ENCODE measurements at places on chromosomes 5 and 9.
A peak's percentile ranks its signal among the peaks of the same experiment; 100 is the strongest.

- no peak overlapping the region for H3K4me3 ChIP-seq
- DNase-seq, result no peak
- H3K4me1 ChIP-seq, result peaks cover 20% of the 10 kb centered on the region
- no peaks in the 10 kb centered on the region for H3K27me3 ChIP-seq
- no peak overlapping the region for H3K27ac ChIP-seq
Observed at GRCh38 chr5:112554101-112554977, 135.3 kb upstream of the EPB41L4A start.

DNA sequence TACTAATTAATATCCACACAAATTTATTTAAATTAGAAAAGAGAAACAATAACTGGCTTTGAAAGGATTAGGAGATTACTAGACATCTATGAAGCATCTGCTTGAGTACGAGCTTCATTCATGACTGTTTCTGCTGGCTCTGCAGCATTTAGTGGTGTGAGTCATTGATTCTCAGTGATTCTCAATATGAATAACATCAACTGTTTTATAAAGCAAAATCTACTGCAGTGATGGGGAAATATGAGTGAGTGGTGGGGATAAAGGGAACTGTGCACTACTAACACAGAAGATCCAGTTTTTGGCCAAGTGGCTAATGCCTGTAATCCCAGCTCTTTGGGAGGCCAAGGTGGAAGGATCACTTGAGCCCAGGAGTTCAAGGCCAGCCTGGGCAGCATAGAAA lies 8.4 kb downstream of the FNBP1 start:
- no peak for DNase-seq
- H3K27me3 ChIP-seq, result no peaks in the 10 kb centered on the region
- peaks cover 54% of the 10 kb centered on the region for H3K36me3 ChIP-seq
- peak overlapping the region; percentile 95 for H3K27ac ChIP-seq
- H3K4me1 ChIP-seq, result peaks cover 97% of the 10 kb centered on the region
- H3K4me3 ChIP-seq, result peak overlapping the region; percentile 54

- H3K27me3 ChIP-seq, result peaks cover 32% of the 10 kb centered on the region
- DNase-seq, result no peak
- peaks cover 14% of the 10 kb centered on the region for H3K4me1 ChIP-seq
- H3K4me3 ChIP-seq, result peak overlapping the region; percentile 84
Observed at GRCh38 chr9:122463828-122464632, 13.7 kb downstream of the OR1J1 start.

- peaks cover 4% of the 10 kb centered on the region for H3K4me1 ChIP-seq
- no peak overlapping the region for H3K4me3 ChIP-seq
- no peak overlapping the region for H3K27ac ChIP-seq
- no peak for DNase-seq
- no peaks in the 10 kb centered on the region for H3K27me3 ChIP-seq
- peaks cover 12% of the 10 kb centered on the region for H3K36me3 ChIP-seq
Observed at GRCh38 chr9:112084907-112085306, 90.2 kb downstream of the SUSD1 start.

DNA sequence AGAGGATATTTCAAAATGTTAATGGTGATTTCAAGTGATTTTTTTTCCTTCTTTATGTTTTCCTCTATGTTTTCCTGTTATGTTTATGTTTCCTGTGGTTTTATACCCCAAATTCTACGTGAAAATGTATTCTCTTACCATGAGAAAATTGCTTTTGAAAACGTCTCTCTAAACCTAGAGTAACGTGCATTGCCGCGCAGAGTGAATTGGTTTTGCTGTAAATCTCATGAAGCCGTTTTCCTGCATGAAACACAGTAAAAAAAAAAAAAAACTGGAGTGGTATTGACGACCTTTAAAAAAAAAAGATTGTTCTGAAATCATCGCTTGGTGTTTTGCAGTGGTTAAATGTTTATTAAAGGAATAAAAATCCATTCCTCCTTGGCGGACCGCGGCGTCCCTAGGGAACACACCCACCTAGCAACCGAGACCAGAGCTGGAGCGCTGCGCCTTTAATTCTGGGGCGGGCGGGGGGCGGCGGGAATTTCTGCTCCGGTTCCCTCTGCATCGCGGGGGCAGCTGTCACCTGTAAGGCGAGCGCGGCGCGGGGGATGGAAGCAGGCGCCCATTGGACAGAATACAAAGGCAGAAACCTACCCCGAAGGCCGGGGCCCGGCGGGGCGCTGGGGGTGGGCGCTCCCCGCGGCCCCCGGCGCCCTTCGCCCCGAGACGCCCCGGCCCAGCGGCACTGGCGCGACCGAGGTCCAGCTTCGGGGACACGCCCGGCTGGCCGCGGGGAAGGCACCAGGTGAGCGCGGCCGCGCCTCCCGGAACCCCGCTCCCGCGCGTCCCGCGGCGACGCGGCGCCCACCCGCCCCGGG lies at the start of gene SOWAHA:
TSS of gene SOWAHA (plus strand) at position 522 of the 818 bp plus-strand sequence. CDS start 320 bp downstream, outside the sequence.
- no peak within 1 kb of the TSS for H3K27ac ChIP-seq
- peak within 1 kb of the TSS; percentile 74 for H3K4me3 ChIP-seq
- peaks cover 10% of the 10 kb centered on the region for H3K4me1 ChIP-seq
- no peak for DNase-seq
- peaks cover 35% of the 10 kb centered on the region for H3K27me3 ChIP-seq

DNA sequence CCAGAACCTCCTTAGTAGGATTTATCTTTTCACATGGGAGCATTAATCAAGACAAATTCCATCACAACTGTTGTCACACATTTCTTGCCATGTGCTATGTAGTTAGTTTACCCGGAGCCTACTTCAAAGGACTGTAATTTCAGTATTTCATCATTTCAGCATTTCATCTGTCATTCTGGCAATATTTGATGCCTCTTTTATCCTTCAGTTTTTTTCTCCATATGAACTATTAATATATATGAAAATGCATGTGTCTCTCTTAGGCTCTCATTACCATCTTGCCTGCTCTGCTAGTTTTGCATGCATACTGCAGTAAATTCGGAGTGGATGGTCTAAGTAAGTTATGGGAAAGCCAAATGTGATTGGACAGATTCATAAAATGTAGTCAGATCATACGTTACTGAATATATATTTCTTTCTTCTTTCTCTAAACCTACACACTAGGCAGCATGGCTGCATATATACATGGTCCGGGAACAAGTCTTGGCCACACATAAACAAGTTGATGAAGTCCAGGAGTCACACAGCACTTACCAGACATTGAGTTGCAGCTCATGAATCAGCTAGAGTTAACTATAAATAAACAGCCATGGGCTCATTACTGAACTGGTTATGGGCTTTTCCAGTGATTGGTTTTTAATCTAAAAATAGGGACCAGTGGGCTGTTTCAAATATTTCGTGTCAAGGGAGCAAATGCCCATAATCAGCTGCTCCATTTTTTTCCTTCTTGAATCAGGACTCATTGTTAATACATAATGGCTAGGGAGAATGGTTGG lies 46.6 kb downstream of the SPATA31D1 start:
- H3K4me3 ChIP-seq, result no peak overlapping the region
- H3K27ac ChIP-seq, result no peak overlapping the region
- H3K4me1 ChIP-seq, result no peaks in the 10 kb centered on the region
- no peak for DNase-seq

- H3K27ac ChIP-seq, result no peak overlapping the region
- H3K4me1 ChIP-seq, result no peaks in the 10 kb centered on the region
- H3K4me3 ChIP-seq, result no peak overlapping the region
- no peak for DNase-seq
Observed at GRCh38 chr5:180848878-180849277, 12.2 kb downstream of the ZFP62 start.

GRCh38 chr5:65100911-65101631 lies 332.3 kb downstream of the CWC27 start:
- no peaks in the 10 kb centered on the region for H3K36me3 ChIP-seq
- no peak for DNase-seq
- H3K4me3 ChIP-seq, result peak overlapping the region; percentile 88
- peaks cover 27% of the 10 kb centered on the region for H3K4me1 ChIP-seq
- H3K27me3 ChIP-seq, result no peaks in the 10 kb centered on the region
- peak overlapping the region; percentile 51 for H3K27ac ChIP-seq

DNA sequence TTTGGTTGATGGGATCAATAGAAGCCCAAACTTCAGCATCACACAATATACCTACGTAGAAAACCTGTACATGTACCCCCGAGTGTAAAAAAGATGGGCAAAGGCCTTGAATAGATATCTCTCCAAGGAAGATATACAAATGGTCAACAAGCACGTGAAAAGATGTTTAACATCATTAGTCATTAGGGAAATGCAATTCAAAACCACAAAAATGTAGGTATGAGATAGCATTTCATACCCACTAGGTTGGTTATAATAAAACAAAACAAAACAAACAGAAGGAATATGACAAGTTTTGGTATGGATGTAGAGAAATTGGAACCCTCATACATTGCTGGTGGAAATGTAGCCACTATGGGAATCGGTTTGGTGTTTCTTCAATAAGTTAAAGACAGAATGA lies 33.1 kb upstream of the PPARGC1B start:
- no peaks in the 10 kb centered on the region for H3K4me1 ChIP-seq
- H3K27ac ChIP-seq, result no peak overlapping the region
- peaks cover 27% of the 10 kb centered on the region for H3K27me3 ChIP-seq

DNA sequence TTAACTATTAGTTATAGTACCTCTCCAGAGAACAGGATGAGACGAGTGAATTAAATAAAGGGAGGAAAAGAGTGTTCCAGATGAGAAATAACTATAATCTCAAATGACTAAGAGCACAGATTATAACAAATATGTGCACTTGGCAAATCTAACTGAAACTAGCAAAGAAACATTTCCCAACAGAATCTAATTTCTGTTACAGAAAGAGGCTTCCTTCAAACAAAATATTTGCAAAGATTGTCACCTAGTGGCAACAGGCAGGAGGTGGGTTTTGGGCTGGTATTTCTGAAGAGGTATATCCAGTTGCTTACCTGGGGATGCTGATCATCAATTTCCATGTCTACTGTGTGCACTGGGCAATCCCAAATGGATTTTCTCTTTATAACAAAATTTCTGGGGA lies 5.6 kb upstream of the SPDL1 start:
- no peak overlapping the region for H3K4me3 ChIP-seq
- peaks cover 32% of the 10 kb centered on the region for H3K27me3 ChIP-seq
- no peak overlapping the region for H3K27ac ChIP-seq
- DNase-seq, result no peak
- peaks cover 3% of the 10 kb centered on the region for H3K4me1 ChIP-seq
- no peaks in the 10 kb centered on the region for H3K36me3 ChIP-seq

- no peaks in the 10 kb centered on the region for H3K27me3 ChIP-seq
- DNase-seq, result no peak
- no peak overlapping the region for H3K4me3 ChIP-seq
Observed at GRCh38 chr5:154320224-154321089, 125.3 kb upstream of the SAP30L start.

Measured in activated B cell treated with CpG ODN at 0.5 μM for 24 hours (primary cell).